Activated CD4-positive, alpha-beta T cell treated with anti-CD3 and anti-CD28 coated beads, Interleukin-2, amount 50 U/mL, for 16 hours (primary cell): ENCODE measurements at places on chromosomes 11 and 22.
A peak's percentile ranks its signal among the peaks of the same experiment; 100 is the strongest.

- no peak for DNase-seq
Measured at GRCh38 chr11:10793470-10794255, 15.1 kb downstream of the EIF4G2 start.

GRCh38 chr11:15690320-15690719 is 575.6 kb downstream of the INSC start:
- no peak for DNase-seq

GRCh38 chr11:12267921-12268320 is 109.5 kb upstream of the PARVA start:
- DNase-seq: no peak

DNA sequence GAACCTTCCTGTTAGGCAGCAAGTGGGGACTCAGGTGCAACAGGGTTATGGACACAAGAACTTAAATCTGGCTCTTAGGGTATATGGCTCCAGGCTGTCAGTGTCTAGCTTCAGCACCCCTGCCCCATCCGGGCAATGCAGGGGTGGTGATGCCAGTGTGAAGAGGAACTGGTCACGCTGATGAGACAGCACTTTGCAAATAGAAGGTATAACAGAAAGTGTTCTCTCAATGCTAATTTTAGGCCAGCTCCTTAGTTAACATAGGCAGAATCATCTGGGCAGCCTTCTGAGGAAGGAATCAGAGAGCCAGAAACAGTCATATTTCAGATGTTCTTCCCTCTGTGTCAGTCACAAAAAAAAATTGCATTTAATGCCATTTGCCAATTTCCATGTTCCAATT is 41.2 kb downstream of the SYT9 start:
- DNase-seq: no peak

DNA sequence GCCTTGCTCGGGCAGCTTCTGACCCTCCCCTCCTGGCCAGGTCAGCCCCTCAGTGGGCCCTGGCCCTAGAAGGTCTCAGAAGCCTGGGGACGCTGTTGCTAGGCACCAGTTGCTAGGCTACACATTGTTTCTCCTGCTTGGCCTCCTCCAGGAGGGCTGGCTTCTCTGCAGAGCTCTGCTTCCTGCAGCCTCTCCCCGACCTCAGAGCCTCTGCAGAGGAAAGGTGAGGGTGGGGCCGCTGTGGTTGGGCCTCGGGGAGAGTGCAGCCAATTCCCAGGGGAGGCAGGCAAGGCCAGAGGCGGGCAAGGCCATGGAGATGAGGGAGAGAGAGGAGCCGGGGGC is 27.6 kb upstream of the LRRC10B start:
- DNase-seq: peak; percentile 6

GRCh38 chr22:49929211-49929979 is 11.0 kb downstream of the CRELD2 start:
- peak; percentile 69 for DNase-seq
